ENCODE measurements at places on chromosomes 13 and 19. TPM values are rescaled to one million over a fixed set of nuclear protein-coding genes. Genes with fewer than 3 reads are reported as not detected.
A peak's percentile ranks its signal among the peaks of the same experiment; 100 is the strongest.

DNA sequence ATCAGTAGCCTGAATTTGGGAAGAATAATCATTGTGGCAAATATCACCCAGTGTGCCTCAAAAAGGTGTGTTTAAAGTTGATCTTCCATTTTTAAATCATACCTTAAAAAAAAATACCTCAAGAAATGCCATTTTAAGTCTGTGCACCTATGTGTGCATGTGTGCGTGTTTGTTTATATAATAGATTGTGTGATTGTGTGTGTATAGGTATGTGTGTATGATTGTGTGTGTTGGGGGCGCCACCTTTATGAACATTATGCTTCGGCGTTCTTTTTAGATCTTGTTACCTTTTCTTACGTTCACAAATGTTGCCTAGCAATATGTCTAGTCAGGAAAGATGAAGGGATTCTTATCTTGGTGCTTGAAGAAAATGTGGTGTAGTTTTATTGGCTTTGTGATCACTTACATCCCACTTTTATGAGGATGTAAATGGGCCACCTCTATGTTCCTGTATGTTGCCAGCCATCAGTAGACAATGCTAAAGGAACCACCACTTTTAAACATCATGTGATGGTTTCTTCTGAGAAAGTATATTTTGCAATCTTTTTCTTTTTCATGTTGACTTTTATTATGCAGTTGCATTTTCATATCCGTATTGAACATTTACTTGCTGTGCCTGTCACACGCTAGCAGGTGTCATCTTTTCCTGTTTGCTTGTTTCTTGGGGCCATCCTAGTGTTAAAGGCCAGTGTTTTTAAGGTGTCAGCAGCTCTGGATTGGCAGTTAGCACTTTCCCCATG is 2.2 kb upstream of the IRS2 start:
- no peak for DNase-seq
- H3K4me3 ChIP-seq, result no peak overlapping the region
- H3K36me3 ChIP-seq, result peaks cover 5% of the 10 kb centered on the region
- H3K27ac ChIP-seq, result peak overlapping the region; percentile 95

Gene PRODH2
- not detected for total RNA-seq

Gene ARID3A
- total RNA-seq, result 10.7 TPM

GRCh38 chr19:5472286-5472685 is 17.1 kb downstream of the ZNRF4 start:
- peaks cover 5% of the 10 kb centered on the region for H3K27me3 ChIP-seq
- H3K4me3 ChIP-seq, result no peak overlapping the region
- no peaks in the 10 kb centered on the region for H3K36me3 ChIP-seq
- H3K4me1 ChIP-seq, result no peaks in the 10 kb centered on the region
- no peak for DNase-seq

DNA sequence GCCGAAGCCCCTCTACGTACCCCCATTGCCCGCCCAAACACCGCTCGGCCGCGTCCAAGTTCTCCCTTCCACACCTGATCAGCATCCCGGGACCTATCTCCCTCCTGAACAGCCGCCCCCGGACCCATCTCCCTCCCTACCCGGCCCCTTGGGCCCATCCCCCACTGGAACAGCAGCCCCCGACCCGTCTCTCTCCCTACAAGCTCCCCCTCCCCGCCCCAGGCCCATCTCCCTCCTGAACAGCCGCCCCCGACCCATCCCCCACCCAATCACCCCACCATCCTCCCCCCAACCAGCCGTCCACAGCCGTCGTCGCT is 610 bp downstream of the ZSCAN1 start:
- no peaks in the 10 kb centered on the region for H3K36me3 ChIP-seq
- no peaks in the 10 kb centered on the region for H3K4me1 ChIP-seq
- H3K27ac ChIP-seq, result peak overlapping the region; percentile 67
- no peak overlapping the region for H3K4me3 ChIP-seq
- DNase-seq, result no peak
- H3K27me3 ChIP-seq, result peaks cover 20% of the 10 kb centered on the region

Gene LILRB1
- 4.4 TPM for total RNA-seq

Gene SHISA2
- total RNA-seq, result 7.5 TPM

Gene LRRC4B
- total RNA-seq, result 3.7 TPM

- H3K4me3 ChIP-seq, result no peak overlapping the region
- DNase-seq, result no peak
- no peaks in the 10 kb centered on the region for H3K27me3 ChIP-seq
- H3K36me3 ChIP-seq, result no peaks in the 10 kb centered on the region
These were observed 11.6 kb downstream of the NFILZ start for GRCh38 chr19:8641908-8642547.

- H3K36me3 ChIP-seq, result no peaks in the 10 kb centered on the region
- H3K27ac ChIP-seq, result no peak overlapping the region
- H3K27me3 ChIP-seq, result peaks cover 87% of the 10 kb centered on the region
- H3K4me3 ChIP-seq, result no peak overlapping the region
- no peak for DNase-seq
- H3K4me1 ChIP-seq, result no peaks in the 10 kb centered on the region
These were observed 7.0 kb downstream of the GPR32 start for GRCh38 chr19:50777261-50777660.

GRCh38 chr19:54517483-54517882 is 14.9 kb downstream of the LAIR2 start:
- H3K4me3 ChIP-seq, result no peak overlapping the region
- DNase-seq, result no peak
- no peaks in the 10 kb centered on the region for H3K27me3 ChIP-seq
- no peaks in the 10 kb centered on the region for H3K36me3 ChIP-seq

DNA sequence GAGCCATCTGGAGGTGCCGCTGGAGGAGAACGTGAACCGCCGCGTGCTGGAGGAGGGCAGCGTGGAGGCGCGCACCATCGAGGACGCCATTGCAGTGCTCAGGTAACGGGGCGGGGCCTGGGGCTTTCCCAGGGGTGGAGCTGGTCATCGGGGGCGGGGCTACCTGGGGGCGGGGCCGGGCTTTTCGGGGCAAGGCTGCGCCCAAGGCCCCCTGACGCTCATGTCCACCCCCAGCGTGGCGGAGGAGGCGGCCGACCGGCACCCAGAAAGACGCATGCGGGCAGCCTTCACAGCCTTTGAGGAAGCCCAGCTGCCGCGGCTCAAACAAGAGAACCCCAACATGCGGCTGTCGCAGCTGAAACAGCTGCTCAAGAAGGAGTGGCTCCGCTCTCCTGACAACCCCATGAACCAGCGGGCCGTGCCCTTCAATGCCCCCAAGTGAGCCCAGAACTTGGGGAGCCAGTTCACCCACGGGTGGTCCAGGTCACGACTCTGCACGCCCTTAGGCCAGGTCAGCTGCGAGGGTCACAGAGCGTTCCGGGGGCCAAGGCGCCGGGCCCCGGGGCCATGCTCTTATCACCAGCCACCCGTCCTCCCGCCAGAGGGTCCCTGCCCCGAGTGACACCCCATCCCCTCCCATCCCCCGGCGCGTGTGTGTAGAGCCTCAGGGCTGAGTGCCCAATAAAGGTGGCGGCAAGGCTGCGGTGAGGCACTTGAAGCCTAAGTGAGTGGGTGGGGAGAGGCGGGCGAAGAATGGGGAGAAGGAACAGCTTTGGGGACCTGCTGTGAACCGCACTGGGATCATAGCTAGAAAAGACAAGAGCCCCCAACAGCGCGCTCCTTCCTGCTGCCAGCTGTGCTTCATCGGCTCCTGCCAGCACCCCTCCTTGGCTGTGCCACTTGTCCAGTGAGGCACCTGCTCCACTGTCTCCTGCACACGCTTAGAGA is 10.7 kb downstream of the CCDC124 start:
- no peaks in the 10 kb centered on the region for H3K27me3 ChIP-seq
- H3K27ac ChIP-seq, result no peak overlapping the region
- no peak for DNase-seq
- H3K4me1 ChIP-seq, result peaks cover 18% of the 10 kb centered on the region

Gene TPP2
- 45.2 TPM for total RNA-seq

DNA sequence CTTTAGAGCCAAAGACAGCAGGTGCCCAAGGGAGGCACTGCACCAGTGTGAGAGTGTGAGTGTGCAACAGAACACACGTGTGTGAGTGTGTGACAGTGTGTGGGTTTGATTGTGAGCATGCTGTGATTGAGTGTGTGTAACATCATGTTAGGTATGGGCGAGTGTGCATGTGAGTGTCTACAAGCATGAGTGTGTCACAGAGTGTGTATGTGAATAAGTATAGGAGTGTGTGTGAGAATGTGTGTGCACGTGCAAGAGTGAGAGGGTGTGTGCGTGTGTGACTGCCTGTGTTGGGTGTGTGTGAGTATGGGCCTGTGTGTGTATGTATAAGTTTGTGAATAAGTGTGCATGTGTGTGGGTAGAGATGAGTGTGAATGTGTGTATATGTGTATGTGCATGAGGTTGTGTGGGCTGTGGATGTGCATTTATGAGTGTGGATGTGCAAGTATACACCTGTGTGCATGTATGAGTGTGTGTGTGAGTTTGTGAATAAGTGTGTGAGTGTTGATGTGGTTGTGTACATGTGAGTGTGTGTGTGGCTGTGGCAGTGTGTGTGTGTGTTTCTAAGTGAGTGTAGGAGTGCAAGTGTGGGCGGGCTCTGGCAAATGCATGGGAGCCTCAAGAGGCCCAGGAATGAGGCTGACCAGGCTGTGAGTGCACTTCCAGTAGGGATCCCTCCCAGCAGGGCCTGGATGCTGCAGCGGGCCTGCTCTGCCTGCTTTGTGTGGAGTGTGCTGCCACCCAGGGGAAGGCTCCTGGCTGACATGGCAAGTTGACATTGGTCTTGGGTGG is 198.4 kb downstream of the COL4A1 start:
- peak; percentile 59 for DNase-seq
- peak overlapping the region; percentile 63 for H3K27ac ChIP-seq
- H3K27me3 ChIP-seq, result no peaks in the 10 kb centered on the region
- H3K36me3 ChIP-seq, result no peaks in the 10 kb centered on the region

GRCh38 chr19:51810223-51810622 is 15.3 kb downstream of the FPR3 start:
- H3K36me3 ChIP-seq, result no peaks in the 10 kb centered on the region
- no peaks in the 10 kb centered on the region for H3K27me3 ChIP-seq
- no peak overlapping the region for H3K27ac ChIP-seq

- H3K4me3 ChIP-seq, result no peak overlapping the region
- no peaks in the 10 kb centered on the region for H3K27me3 ChIP-seq
- no peaks in the 10 kb centered on the region for H3K36me3 ChIP-seq
- H3K4me1 ChIP-seq, result no peaks in the 10 kb centered on the region
These were observed 1971.4 kb downstream of the OLFM4 start for GRCh38 chr13:55000043-55000442.

Gene ZNF816
- 13.2 TPM for total RNA-seq

- DNase-seq, result no peak
- H3K4me3 ChIP-seq, result no peak overlapping the region
- H3K27me3 ChIP-seq, result peaks cover 35% of the 10 kb centered on the region
These were observed 151.6 kb downstream of the IER2 start for GRCh38 chr19:13301627-13302334.

DNA sequence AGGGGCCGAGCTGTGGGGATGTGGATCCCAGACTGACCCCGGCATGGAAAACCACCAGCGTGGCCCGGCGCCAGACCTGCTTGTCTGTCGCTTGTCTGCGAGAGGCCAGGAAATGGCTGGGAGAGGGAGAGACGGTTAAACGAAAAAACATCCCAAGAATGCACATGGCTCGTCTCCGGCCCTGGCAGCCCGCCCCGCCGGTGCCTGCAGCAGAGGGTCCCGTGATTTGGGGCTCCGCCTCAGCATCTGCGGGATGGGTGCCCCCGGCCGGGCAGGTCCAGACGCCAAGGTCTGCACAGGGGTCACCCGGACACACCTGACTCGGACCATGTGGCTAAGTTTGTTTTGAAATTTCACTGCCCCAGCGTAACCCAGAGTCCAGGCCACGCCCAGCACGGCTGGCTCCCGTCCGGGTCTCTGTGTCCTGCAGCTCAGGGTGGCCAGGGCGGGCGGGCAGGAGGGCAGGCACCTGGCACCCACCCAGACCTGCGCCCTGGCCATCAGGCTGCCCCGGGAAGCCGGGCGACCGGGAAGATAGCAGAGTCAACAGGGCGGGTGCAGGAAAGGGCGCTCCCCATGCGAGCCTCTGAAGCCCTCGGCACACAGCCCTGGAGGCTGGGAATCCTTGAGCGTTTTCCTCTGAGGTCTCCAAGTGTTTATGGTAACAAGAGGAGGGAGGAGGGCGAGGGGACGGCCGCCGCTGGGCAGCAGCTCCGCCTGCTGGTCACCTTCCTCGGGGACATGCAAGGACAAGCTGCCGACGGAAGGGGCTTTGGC is 103.2 kb downstream of the GADD45B start:
- no peaks in the 10 kb centered on the region for H3K27me3 ChIP-seq
- H3K27ac ChIP-seq, result peak overlapping the region; percentile 65
- H3K4me3 ChIP-seq, result peak overlapping the region; percentile 36
- peak; percentile 88 for DNase-seq

DNA sequence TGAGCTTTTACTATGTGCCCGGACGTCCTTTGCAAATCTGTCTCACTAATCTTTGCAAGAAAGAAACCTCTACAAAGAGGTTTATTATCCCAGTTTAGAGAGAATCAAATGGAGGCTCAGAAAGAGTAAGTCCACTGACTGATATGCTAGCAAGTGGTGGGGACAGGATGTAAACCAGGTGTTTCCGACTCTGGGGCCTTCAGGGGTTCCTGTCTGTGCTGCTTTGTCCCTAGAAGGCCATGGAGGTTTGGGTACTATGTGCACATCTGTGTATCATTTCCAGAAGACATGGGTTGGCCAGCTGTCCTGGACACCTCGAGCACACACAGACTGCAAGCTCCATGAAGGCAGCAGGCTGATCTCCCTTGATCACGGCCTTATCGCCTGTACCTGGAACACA is 1.2 kb upstream of the KPTN start:
- H3K27me3 ChIP-seq, result no peaks in the 10 kb centered on the region
- no peak overlapping the region for H3K4me3 ChIP-seq
- peaks cover 44% of the 10 kb centered on the region for H3K36me3 ChIP-seq
- no peaks in the 10 kb centered on the region for H3K4me1 ChIP-seq
- no peak overlapping the region for H3K27ac ChIP-seq

DNA sequence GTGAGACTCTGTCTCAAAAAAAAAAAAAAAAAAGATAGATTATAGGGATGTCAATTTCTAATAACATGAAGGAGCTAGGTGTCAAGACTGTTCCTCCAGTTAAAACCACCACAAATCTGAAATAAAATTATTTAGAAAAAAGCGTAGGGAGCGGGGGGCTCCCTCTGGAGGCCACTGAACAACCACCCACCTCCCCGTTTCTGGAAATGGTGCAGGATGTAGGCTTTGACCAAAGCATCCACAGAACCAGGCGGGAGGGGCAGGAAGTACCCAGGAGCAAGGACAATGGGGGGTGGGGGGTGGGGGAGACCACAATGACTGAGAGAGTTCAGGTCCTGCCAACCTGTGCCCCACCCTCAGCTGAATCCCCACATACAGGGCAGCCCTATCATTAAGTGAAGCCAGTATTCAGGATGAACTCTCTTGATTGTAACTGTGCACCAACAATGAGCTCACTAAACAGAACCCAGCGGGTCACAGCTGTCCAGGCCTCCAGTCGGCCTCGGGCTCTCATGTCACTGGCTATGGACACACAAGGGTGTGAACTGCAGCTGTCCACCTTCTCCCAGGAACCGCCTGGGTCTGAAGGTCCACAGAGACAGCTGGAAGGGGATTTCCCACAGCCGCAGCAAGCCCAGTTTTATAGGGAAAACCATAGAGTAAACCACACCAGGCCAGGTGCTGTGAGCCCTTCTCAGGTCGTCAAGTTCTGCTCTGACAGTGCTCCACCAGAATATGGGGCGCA is 6.6 kb downstream of the ZSCAN18 start:
- H3K4me1 ChIP-seq, result peaks cover under 1% of the 10 kb centered on the region
- H3K36me3 ChIP-seq, result no peaks in the 10 kb centered on the region
- H3K27ac ChIP-seq, result no peak overlapping the region
- no peak for DNase-seq

Gene FXYD3
- total RNA-seq, result 14.4 TPM

GRCh38 chr19:5022066-5022860 is 53.4 kb downstream of the KDM4B start:
- no peak overlapping the region for H3K27ac ChIP-seq
- peaks cover 22% of the 10 kb centered on the region for H3K36me3 ChIP-seq
- no peaks in the 10 kb centered on the region for H3K27me3 ChIP-seq
- no peak for DNase-seq
- H3K4me3 ChIP-seq, result no peak overlapping the region
- peaks cover 13% of the 10 kb centered on the region for H3K4me1 ChIP-seq
